ENCODE measurements at places on chromosomes 1 and 21.

GRCh38 chr1:233034836-233035235 lies 84.4 kb downstream of the NTPCR start:
- no peak for DNase-seq

- DNase-seq: no peak
These were observed 1.7 kb upstream of the TRAPPC10 start for GRCh38 chr21:44010429-44010828.

- no peak for DNase-seq
These were observed 89.8 kb downstream of the OLFML2B start for GRCh38 chr1:161933592-161934588.

GRCh38 chr1:39569034-39569433 lies 7.6 kb downstream of the PABPC4 start:
- no peak for DNase-seq

GRCh38 chr1:8603220-8603616 lies 214.2 kb downstream of the RERE start:
- DNase-seq: no peak

- DNase-seq: peak; percentile 70
These were observed 520 bp downstream of the ZBTB17 start for GRCh38 chr1:15975358-15975804.

DNA sequence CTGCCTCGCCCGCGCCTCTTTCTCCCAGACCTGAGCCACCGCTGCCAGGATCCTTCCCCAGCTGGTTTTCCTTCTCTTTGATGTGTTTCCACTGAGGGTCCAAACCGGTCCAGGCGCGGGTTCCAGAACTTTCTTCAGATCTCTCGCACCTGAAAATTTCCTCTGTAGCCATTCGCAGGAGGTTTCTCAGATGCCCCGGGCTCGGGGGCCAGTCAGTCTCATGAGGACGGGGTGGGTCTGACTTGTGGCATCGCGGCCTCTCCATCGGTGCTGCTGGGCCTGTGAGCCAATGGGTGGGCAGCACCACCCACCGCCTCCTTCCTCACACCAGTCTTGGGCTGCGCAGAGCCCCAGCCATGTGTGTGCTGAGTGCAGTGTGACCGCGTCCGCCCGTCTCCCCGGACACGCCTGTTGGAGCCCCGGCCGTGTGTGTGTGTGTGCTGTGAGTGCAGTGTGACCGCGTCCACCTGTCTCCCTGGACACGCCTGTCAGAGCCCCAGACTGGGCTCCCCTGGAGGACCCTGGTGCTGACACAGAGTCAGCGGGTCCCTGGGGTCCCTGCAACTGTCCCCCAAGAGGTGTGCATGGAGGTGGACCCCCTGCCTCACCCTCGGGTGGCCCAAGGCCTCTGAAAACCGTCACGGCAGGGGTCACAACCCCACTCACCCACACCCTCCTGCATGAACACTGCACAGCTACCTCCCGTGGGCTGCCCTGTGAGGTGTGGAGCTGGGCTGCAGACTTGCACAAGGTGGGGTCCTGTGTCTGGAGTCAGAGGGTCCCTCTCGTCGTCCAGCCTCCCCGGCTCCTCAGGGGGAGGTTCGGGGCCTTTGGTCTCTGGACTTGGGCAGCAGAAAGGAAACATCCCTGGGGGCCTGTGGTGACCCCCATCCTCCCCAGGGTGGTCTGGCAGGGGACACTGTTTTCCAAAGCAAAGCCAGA lies 20.2 kb downstream of the COL18A1 start:
- no peak for DNase-seq

DNA sequence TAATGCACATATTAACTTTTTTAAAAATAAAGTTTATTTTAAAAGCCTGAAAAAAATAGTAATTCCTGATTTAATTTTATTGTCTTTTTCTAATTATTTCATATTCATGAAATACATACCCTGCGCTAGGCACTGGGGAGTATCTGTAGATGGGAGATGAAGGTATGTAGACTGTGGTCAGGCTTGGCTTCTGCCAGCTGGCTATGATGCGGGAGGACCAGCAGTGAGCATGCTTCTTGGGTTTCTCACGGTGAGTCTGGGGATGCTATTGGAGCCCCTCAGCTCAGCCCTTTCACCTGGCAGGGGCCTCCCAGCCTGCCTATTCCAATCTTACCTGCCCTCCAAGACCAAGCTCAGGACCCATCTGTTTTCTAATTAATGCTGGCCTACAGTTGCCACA lies 138.4 kb downstream of the NOS1AP start:
- DNase-seq: no peak

DNA sequence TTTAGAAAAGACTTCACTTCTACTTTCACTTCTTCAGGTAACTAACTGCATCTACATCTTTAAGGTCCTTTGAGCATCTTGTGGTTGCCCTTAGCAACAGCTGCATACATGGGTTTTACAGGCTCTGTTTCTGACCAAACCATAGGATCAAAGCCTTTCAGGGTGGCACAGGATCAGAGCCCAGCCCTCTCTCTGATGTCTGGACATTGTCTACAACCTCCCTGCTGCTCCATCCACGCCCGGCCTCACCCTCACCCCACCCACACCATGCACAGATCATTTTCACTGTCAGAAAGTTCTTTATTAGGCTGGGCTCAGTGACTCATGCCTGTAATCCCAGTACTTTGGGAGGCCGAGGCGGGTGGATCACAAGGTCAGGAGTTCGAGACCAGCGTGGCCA lies 5.2 kb downstream of the NCF2 start:
- no peak for DNase-seq

DNA sequence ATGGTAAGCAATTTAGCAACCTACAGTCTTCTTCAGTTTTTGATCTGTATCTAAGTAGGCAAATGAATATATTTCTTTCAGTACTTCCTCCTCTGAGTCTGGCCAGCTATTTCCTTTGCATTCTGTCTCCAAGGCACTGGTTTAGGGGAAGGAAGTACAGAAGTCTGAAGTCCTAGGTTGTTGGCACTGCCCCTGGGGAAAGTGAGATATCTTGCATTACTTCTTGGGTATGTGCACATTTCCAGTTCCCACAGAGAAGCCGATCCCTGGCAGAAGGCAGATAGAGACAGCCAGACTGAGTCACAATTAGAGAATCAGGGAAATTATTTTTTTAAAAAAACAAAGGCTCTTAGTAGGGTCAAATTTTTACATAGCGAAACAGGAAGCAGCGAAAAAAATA lies 98.8 kb downstream of the RASAL2 start:
- DNase-seq: no peak

DNA sequence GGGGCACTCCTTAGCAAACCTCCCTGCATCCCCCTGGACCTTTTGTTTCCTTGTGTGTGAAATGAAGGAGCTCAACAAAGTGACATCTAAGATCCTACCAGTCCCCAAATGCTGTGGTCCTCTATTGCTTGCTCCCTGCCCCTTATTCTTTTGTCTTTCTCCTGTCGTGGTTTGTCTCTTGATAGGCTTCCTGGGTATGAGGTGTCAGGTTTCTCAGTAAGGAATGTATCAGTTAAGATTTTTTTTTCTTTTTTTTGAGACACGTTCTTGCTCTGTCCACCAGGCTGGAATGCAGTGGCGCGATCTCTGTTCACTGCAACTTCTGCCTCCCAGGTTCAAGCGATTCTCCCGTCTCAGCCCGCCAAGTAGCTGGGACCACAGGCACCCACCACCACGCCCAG lies 16.8 kb downstream of the CNIH3 start:
- no peak for DNase-seq

DNA sequence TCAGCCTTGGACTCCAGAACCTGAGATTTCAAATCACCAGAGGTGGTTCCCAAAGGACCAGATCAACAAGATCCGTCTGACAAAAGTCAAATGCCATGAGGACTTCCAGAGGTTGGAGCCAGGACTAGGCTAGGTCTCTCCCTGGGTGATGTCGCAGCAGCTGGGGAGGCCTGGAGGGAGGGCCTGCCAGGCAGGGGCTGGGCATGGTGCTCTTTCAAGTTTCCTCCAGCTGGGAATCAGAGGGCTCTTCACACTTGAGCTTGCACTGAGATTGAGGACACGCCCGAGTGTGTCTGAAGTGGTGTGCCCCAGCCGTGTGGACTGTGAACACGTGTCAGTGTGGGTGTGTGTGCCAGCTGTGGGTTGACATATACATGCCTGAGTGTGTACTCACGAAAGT lies 21.3 kb upstream of the RSPO1 start:
- no peak for DNase-seq

GRCh38 chr1:44803062-44803311 lies 2.8 kb downstream of the PLK3 start:
- no peak for DNase-seq

GRCh38 chr1:113281550-113281949 lies 108.8 kb upstream of the MAGI3 start:
- no peak for DNase-seq

DNA sequence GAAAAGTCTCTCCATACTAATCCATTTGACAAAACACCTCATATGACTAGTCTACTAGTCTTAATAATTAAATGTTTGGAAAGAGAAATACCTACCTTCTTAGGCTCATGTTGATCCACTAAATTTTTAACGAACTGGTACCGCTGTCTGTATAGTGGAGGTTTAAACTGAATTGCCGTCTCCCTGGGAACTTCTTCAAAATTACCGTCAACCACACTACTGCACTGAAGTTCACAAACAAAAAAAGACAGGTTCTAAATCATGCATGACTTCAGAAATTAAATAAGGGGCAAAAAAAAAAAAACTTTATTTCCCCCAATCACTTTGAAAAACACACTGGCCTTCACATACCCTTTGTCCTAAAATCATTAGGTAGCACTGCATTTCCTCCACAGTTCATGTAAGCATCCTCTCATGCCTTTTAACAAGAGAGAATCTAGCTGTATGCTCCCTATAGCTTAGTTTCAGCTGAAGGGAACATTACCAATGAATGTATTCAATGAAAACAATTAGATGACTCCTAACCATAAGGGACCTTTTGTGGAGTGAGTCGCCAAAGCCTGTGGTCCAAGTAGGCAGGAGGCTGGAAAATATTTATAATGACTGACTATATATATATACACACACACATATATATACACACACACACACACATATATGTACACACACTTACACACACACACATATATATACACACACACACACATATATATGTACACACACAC lies 3.4 kb downstream of the HENMT1 start:
- no peak for DNase-seq

- no peak for DNase-seq
These were observed 18.2 kb upstream of the LHX4 start for GRCh38 chr1:180211860-180212229.

GRCh38 chr1:206455666-206456344 lies 14.5 kb upstream of the IKBKE start:
- DNase-seq: no peak

DNA sequence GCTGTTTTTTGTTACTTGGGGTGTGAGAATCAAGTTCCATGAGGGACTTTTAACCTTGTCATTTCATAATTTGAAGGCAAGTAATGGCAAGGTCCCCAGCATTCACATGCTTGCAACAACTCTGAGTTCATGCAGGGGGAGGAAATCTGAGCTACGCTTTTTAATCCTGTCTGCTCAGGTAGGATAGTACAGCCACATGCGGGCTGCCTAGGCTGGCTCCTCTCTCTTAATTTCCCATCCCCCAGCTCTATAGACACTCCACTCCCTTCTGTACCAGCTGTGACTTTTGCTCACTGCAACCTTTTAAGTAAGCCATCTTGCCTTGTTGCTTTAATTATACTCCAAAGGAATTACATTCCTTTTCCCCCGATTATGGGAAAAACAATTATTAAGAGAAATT lies 30.1 kb downstream of the PTGFR start:
- no peak for DNase-seq

DNA sequence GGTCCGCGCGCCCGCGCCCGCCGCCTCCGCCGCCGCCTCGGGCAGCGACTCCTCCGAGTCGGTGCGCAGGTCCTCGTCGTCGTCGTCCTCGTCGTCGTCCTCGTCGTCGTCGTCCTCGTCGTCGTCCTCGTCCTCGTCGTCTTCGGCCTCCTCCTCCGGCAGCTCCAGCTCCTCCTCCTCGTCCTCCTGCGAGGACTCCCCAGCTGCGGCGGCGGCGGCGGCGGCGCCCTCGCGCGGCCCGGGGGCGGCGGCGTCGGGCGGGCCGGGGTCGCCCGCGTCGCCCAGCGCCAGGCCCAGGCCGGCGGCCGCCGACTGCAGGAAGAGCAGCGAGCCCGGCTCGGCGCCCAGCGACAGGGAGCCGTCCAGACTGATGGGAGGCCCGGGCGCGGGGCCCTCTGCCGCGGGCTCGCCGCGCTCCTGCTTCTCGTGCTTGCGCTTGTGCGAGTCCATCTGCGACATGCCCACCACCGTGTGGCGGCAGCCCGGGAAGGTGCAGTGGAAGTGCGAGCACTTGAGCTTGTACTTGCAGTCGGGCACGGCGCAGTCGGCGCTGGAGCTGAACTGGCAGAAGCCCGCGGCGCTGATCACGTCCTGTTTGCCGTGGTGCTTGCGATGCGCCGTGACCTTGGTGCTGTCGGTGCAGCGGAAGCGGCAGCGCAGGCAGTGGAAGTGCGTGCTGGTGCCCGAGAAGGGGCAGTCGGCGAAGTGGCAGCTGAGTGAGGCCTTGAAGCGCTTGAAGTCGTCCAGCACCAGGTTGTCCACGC lies 157.3 kb downstream of the CASZ1 start:
- DNase-seq: no peak

- no peak for DNase-seq
These were observed 132.5 kb upstream of the FGGY start for GRCh38 chr1:59164371-59164770.

DNA sequence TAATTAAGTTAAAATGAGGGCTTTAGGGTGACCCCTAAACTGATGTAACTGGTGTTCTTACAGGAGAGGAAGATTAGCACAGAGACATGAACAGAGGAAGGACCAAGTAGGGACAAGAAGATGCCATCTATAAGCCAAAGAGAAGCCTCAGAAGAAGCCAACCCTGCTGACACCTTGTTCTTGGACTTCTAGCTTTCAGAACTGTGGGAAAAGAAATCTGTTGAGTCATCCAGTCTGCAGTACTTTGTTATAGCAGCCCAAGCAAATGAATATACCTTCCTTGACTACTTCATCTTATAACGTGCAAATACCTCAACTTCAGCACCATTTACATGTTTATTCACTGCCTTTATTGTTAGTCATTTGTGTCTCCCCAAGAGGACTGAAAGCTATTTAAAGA lies 3.4 kb downstream of the ZBTB21 start:
- no peak for DNase-seq

- no peak for DNase-seq
These were observed 29.6 kb upstream of the CADM3 start for GRCh38 chr1:159141584-159142390.

- no peak for DNase-seq
These were observed 67.8 kb upstream of the IPO9 start for GRCh38 chr1:201761178-201761577.

Measured in CD4-positive, alpha-beta T cell treated with Interferon gamma for 1 hour (primary cell).